ENCODE measurements at places on chromosomes 5 and 9.

GRCh38 chr5:79002374-79002773 lies 17.3 kb upstream of the ARSB start:
- no peak for DNase-seq

DNA sequence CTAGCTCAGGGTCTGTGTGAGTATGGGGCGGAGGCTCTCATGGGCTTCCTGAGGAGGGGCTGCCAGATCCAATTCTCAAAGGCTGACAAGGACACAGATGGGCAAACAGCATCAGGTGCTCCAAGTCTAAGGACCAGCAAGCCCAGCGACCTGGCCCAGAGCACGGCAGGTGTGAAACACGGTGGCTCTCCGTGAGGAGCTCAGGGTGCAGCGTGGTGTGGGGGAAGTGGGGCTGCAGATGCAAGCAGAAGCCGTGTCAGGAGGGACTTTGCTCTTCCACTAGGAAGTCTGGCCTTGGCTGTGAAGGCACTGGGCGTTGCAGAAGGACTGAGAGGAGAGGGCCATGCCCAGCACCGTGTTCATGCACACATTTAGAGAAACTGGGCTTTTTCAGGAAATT lies 420.0 kb downstream of the GADD45G start:
- no peak for DNase-seq

DNA sequence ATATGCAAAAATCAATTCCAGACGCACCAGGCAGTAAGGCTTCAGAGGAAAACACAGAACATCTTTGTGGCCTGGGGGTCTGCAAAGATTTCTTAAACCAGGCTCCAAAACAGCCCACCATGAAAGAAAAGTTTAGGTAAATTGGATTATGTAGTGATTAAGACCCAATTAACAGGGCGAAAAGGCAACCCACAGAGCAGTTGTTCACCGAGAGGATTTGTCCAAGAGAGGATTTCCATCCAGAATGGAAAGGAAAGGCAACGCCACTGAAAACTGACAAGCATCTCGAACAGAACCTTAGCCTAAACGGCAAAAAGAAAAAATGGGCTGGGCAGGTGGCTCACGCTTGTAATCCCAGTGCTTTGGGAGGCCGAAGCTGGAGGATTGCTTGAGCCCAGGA lies 37.4 kb downstream of the GLT6D1 start:
- DNase-seq = no peak

DNA sequence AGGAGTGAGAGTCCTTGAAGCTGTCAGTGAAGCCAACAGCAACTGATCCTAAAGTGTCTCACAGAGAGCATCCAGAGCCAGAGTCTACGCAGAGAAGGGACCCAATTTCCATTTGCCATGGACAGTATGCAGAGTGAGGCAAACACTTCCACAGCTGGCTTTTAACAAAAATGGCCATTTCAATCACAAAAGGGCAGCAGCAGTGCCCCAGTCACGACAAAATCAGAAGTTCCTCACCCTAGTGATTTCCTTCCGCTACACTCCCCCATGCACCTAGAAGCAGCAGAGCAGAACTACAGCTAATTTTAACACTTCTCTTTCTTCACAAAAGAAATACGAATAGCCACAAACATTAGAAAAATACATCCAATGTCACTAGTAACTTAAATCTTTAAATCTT lies 27.9 kb downstream of the FBXW11 start:
- DNase-seq = no peak

DNA sequence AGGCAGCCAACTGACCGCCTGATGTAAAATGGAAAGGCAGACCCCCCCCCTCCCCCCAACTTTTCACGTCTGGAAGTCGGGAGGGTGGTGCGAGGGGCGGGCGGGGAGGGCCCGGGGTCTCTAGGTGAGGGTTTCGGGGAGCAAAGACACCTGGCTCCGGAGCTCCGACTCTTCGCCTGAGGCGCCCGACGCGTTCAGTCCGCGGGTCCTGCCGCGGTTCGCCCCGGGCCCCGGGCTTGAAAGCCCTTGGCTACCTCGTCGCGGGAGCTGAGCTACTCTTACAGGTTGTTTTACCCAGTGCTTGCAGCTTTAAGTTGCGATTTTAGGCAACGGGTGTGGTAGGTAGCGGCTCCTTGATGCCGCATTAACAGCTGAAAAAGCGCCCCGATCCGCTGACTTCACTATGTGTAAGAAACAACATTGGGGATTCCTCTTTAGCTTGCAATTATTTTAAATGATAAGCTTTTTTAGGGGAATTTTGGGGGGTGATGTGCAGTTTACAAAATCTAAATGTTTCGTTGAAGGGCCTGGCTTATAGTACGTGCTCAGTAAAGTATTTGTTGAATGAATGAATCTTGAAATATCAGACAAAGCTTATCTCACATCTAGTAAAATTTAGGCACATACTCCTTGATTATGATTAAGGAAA lies 722 bp downstream of the CDC42SE2 start:
- no peak for DNase-seq

DNA sequence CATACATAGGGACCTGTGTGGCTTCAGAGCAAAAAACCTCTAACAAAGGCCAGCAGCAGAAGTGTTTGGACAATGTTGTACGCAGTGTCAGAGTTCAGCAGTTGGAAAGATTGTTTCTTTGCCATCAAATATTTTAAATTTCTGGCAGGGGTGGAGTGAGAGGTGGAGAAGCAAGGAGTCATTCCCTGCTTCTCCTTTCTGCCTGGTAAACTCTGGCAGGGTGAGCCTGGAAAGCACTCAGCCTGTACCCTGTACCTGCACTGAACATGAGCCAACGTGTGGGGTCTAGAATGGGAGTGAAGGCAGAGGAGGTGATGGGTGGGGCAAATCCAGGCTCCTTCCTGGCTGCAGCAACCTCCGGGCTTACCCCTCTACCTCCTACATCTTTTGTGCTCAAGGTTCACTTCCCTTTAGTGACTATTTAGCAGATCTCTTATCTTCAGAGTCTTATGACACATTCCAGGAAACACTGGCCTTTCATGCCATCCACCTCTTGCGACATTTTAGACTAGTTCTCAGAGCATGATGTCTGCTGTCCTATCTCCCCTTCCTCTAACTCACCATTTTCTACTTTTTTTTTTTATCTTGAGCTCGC lies 445.0 kb upstream of the PIK3R1 start:
- DNase-seq = no peak
